ENCODE measurements at places on chromosomes 3 and 15. TPM values are rescaled to one million over a fixed set of nuclear protein-coding genes. Genes with fewer than 3 reads are reported as not detected.

DPH3 gene
- total RNA-seq = 21.2 TPM

PPARG gene
- total RNA-seq = 39.5 TPM

FAM3D gene
- not detected for total RNA-seq

CMTM8 gene
- total RNA-seq = 14.7 TPM

SLC24A5 gene
- not detected for total RNA-seq

SEMA6D gene
- not detected for total RNA-seq

HRH1 gene
- total RNA-seq = 6.9 TPM
